Stimulated activated CD4-positive, alpha-beta T cell treated with anti-CD3 and anti-CD28 coated beads, Interleukin-1b, Interleukin-23, amount 100 ng/mL, for 48 hours (primary cell): ENCODE measurements at places on chromosomes 2 and 18.

GRCh38 chr2:11481426-11481788 is 15.4 kb upstream of the E2F6 start:
- DNase-seq, result no peak

- DNase-seq, result no peak
Measured at GRCh38 chr2:2187196-2187595, 143.9 kb downstream of the MYT1L start.

GRCh38 chr2:6308986-6309385 is 556.7 kb downstream of the CMPK2 start:
- no peak for DNase-seq

DNA sequence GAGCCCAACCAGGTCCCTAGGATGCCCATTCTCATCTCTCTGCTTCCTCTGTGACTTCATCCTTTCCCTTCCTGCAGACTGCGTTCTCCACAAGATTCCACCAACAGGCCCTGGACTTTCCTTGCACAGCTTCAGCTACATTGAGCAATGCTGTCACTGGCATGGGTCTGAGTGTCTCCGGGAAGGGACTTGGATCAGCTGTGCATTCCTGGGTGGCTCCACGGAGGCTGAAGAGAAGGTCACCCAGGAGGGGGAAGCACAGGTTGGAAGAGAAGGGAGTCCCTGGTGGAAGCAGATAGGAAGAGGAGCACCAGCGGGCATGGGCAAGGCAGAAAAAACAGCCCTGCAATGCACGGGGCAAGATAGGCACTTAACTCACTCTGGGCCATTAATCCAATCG is 140.5 kb downstream of the UXS1 start:
- no peak for DNase-seq

- no peak for DNase-seq
Measured at GRCh38 chr2:218047536-218048225, 21.4 kb upstream of the RUFY4 start.

GRCh38 chr2:45096996-45097395 is 87.7 kb upstream of the SIX2 start:
- no peak for DNase-seq

DNA sequence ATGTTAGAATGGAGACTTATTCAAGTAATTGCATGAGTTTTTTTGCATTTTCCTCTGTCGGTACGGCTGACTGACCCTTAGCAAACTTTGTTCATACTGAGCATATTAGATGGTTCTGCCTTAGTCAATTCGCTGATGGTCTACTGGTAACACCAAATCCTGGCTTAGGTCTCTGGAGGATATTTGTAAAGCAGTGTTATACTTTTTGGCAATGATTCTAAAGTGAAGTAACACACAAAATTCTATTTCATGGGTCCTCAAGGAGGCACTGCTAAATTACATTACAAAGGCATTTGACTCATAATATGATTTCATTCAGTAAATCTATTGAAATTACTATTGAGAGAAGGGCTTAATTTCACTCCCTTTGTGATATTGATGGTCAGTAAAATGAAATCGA is 246.8 kb upstream of the RASGRP3 start:
- no peak for DNase-seq

DNA sequence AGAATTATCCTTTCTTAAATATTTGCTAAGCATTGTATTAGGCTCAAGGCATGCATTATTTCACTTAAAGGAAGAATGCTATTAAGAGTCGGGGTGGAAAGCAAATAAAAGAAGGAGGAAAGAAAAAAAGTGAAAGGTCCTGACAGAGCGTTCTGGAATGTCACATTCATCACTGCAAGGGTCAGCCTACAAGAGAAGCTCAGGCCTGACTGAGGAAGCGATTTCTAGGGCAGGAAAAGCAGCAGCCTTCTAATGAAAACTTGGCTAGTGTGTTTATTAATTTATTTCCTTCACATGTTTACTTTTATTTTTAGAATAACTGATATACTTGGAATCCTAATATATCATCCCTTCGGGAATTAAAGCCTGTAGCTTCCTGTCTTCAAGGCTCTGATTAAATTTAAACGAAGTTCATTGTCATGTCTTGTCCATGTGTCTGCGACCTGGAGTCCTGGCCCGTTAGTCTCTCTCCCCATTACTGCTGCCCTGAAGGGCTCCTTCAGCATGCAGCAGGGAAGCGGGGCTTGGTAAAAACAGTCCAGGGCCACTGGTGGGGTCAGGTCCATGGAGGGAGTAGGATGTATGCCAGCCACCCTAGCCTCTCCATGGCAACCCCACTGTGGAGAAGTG is 119.2 kb upstream of the CCDC68 start:
- DNase-seq, result no peak

GRCh38 chr18:58232668-58233067 is 188.6 kb downstream of the NEDD4L start:
- no peak for DNase-seq

GRCh38 chr2:134446383-134447017 is 192.6 kb downstream of the MGAT5 start:
- DNase-seq, result no peak

GRCh38 chr2:85215448-85216401 is 82.5 kb downstream of the TCF7L1 start:
- no peak for DNase-seq

DNA sequence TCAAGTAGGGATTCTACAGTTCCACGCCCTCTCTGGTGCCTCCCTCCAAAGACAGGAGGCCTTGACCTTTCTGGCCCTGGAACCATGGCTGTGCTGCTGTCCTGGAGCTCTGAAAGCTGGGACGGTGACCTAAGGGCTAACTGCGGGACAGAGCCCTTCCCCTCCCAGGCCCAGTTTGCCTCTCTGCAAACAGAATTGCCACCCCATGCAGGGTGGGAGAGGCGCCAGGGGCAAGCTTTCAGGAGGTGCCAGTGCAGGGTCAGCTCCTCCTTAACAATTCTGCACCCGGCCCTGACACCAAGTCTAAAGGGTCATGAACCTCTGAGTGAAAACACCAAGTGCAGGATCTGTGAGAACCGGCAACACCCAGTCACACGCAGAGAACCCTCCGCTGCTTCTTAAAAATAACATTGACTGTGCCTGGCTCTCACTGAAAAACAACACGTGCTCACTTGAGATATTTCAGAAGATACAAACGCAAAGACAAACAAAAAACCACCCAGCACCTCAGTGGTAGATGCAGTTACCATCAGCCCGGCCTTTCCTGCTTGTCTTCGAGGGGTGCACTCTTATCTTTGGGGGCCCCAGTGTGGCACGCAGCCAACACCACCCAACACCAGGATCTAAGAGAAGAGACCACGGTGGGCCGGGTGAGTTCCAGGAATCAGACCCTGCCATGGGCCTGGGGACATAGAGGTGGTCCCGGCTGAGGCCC is 1.1 kb upstream of the SNED1 start:
- no peak for DNase-seq

DNA sequence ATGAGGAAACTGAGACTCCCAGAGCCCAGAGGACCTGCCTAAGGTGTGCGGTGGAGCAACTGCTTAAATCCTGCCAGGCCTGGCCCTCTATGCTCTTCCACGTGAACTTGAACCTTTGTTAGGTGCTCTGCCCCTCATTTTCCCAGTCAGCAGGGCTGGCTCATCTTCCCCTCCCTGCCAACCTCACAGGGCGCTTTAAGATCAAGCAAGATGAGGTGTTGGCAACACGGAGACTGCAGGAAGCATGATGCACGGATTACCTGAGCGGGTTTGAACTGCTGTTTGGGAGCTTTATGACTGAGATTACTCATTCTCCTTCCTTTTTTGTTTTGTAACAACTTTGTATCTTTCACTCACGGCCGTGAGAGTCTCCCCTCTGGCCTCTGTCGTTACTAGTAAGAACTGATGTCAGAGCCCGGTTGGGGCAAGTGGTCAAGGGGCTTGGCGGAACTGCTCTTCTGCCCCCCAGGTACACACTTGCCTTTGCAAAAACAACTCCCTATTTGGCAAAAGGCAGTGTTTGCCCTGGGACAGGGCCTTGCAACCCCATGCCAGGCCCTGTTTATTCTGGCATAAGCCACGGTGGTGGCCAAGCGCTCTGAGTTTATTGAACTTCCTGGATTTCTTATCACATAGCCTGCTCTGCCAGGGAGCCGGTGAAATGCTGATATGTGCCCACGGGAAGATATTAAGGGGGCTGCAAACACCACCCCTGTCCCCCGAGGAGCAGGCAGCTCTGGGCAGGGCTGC is 127.8 kb downstream of the INHBB start:
- no peak for DNase-seq

- DNase-seq, result no peak
Measured at GRCh38 chr2:148049284-148049683, 28.4 kb downstream of the MBD5 start.

DNA sequence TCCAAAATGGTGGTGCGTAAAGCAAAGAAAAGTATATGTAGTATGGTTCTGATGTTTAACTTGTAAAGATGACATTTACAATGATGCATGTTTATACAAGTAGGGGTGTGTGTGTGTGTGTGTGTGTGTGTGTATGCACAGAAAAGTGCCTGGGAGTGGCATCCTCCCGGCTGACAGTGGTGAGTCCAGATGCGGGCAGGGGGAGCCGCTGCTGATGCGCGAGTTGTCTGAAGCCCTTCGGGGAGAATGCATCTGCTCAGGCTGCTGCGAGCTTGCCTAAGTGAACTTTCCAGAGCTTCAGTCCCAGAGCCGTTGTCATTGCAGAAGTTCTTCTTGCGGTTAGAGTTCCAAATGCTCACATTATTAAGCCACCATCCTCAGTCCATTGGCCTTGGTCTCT is 429.7 kb upstream of the HS6ST1 start:
- DNase-seq, result no peak

DNA sequence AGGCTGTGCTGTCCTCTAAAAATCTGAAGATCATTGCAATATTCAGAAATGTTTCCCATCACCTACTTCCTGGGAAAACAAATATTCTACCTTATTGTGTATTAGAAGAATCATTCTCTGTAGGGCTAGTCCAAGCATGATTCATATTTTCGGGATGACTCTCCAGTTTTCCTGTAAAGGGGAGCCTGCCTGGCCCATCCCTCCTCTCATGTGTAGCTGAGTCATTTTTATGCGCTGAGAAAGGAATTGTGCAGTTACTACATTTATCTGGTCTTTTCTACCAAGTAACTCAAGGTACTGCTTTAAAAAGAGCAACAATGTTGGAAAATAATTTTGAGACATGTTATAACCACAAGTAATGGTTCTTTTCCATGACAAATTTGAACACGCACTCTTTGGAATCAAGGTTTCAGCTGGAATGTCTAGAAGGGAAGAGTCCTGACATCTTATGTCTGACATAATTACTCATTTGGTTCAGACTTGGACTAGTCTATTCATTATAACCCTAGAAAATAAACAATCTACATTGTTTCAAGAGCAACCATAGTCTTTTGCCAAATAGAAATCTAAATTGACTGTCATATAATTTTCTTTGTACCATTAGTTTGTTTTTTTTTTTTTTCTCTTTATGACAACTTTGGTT is 6.6 kb downstream of the DSG3 start:
- DNase-seq, result no peak

GRCh38 chr18:32542221-32542798 is 71.6 kb upstream of the GAREM1 start:
- DNase-seq, result no peak
